ENCODE measurements at places on chromosomes 2 and 18.

DNA sequence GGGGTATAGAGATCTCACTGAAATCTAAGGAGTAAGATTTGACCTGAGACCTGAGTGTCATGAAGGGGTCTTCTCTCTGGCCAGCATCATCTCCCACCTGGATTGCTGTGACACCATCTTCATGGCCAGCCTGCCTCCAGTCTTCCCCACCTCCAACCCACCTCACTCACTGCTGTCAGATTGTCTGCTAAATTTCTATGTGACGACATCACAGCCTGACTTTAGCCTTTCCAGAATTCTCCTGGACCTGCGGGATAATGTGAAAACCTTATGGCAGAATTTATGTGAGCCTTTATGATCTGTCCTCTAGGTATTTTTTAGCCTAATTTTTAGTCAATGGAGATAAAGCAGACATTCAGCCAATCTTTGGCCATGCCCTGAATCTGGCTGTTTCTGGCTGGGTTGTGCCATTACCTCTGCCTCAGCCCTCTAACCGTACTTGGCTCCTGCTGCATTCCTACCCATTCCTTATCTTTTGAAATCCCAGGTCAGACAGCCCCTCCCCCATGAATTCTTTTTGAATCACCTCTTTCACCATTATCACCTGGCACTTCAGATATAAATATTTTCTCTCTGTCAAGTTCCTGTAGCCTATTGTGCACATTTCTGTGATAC, 66.4 kb upstream of the MMADHC start:
- DNase-seq: no peak

DNA sequence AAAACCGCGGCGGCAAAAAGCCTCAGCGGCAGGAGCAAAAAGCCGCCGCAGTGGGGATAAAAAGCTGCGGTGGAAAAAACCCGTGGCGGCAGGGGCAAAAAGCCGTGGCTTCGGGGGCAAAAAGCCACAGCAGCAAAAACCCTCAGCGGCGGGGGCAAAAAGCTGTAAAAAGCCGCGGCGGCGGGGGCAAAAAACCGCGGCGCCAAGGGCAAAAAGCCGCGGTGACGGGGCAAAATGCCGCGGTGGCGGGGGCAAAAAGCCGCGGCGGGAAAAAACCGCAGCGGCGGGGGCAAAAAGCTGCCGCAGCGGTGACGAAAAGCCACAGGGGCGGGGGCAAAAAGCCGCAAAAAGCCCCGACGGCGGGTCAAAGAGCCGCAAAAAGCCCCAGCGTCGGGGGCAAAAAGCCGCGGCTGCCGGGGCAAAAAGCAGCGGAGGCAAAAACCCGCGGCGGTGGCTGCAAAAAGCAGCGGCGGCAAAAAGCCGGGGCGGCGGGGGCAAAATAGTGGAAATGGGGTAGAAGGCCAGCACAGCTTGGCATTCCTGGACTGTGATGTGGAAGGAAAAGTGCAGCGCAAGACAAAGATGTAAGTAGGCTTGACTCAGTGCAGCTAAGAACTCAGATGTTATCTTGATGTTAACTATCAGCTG, 151.8 kb downstream of the ANKRD30BL start:
- DNase-seq: no peak

- no peak for DNase-seq
These were observed 805.2 kb downstream of the SLC4A3 start for GRCh38 chr2:220432645-220433044.

GRCh38 chr2:232667989-232668583, 29.0 kb upstream of the GIGYF2 start:
- no peak for DNase-seq

- no peak for DNase-seq
These were observed 151.4 kb downstream of the SNTG2 start for GRCh38 chr2:1101982-1102590.

DNA sequence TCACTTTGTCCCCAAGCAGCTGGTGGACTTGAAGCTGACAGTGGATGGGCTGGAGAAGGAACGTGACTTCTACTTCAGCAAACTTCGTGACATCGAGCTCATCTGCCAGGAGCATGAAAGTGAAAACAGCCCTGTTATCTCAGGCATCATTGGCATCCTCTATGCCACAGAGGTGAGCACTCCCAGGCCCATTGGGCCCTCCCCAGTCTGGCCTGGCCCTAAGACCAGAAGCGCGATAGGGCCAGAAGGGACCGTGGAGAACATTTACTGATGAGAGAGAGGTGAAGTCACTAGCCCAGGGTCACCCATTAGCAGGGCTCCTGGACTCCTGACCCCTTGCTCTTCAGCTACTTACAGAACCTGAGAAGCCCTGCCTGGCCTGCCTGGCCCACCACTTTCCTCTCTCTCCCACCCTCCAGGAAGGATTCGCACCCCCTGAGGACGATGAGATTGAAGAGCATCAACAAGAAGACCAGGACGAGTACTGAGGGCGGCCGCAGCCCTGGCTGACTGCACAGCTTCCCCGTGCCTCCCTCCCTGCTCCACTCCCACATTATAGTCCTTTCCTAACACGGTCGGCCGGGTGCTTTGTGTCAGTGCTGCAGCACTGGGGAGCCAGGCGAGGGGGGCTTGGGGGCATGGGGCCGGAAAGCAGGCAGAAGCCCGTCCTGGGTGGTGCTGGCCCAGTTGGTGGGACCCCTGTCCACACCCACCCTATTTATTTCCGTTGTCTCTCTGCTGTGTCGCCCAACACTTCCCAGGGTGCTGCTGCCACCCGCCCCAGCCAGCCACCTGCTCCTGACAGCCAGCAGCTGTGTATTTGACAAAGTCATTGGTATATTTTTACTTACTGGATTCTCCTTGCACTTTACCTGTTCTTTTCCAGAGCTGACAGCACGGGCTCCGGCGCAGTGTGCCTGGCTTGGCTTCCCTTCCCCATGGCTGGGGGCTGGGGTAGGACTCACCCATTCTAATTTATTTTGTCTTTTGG, 6.6 kb upstream of the TMEM214 start:
- DNase-seq: no peak

GRCh38 chr2:146927080-146927711, 917.6 kb upstream of the ACVR2A start:
- peak; percentile 59 for DNase-seq

DNA sequence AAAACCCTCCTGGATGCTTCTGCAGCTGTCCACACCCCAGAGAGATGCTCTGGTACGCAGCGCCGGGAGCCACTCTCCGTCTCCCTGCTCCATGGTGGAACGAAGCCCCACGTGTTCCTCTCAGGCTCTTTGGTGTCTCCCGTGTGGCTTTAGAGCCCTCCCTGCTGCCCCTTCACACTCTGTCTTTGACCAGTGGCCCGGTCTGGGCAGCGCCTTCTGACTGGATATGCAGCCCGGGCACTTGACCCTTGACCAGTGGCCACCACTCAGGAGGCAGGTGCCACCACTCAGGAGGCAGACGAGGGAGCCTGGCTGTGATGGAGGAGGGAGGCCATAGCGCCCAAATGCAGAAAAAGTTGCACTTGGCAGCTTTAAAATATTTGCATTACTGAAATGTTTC, 214.5 kb upstream of the SALL3 start:
- DNase-seq: no peak

All from right hindlimb (tissue), 1 donor.